CD4-positive, alpha-beta T cell (primary cell): ENCODE measurements at places on chromosomes 3 and 15. TPM values are rescaled to one million over a fixed set of nuclear protein-coding genes. Genes with fewer than 3 reads are reported as not detected.
A peak's percentile ranks its signal among the peaks of the same experiment; 100 is the strongest.

- no peak for DNase-seq
Observed at GRCh38 chr3:44661189-44661588, 12.7 kb downstream of the ZNF35 start.

The CTXN2 gene
- total RNA-seq = not detected

- no peak for DNase-seq
Observed at GRCh38 chr3:54841471-54841870, 86.4 kb downstream of the LRTM1 start.

- no peak for DNase-seq
Observed at GRCh38 chr15:34818526-34818925, 23.2 kb upstream of the ACTC1 start.

- DNase-seq = no peak
Observed at GRCh38 chr3:157467200-157467599, 30.6 kb downstream of the PTX3 start.

- DNase-seq = no peak
Observed at GRCh38 chr15:101611580-101612299, 40.4 kb downstream of the TM2D3 start.

DNA sequence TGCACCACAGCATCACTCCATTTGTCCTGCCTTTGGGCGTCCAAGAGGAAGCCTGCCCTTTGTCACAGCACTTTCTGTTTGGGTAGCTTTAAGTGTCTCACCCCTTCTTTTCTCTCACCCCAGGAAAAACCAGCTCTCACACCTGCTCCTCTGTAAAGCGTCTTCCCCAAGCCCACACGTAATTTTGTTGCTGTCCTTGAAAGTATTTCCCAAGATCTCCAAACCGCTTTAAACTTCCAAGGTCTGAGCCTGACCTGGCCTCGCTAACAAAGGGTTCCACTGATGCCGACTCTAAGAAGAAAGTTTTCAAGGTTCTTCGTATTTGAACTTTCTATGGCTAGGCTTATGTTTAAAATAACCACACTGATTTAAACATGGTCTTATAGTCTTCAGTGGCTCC is 5.3 kb downstream of the ABHD2 start:
- no peak for DNase-seq

DNA sequence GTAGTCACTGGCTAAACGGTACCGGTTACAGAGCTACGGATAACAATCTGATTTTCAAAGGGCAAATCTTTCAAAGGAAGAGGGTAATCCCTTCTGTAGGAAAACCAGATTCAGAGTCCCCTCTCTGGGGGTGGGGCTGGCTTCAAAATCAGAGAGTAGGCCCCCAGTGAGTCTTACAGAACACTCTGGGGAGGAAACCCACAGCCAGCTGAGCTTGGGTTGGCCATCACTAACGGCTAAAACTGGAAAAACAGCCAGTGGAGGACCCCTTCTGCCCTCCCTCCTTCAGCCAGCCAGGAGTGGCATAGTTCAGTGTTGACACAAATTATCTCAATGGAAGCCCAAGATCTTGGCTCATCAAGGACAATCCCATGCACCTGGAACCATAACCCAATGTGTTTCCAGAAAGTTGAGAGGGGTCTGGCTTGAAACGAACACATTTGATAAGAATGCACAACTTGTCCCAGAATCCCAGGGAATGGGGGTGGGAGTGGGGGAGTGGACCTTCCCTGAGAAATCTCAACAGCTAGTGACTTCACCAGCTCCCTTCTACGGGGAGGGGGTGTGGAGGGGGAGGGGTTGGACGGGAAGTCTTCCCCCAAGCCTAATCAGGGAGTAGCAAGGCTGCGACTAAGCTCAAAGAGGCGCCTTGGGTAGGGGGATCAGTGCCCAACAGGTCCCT is 1.0 kb downstream of the RASL12 start:
- no peak for DNase-seq

DNA sequence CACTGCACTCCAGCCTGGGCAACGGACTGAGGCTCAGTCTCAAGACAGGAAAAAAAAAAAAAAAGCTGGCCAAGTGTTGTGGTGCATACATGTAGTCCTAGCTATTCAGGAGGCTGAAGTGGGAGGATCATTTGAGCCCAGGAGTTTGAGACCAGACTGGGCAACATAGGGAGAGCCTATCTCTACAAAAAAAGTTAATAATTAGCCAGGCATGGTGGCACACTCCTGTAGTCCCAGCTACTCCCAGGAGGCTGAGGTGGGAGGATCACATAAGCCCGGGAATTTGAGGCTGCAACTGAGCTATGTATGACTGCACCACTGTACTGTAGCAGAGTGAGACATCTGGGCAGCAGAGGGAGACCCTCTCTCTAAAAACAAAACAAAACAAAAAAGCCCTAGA is 58.9 kb downstream of the RBPMS2 start:
- no peak for DNase-seq

The IL16 gene
- total RNA-seq = 164 TPM

The HIGD1A gene
- total RNA-seq = 9.3 TPM

The TMEM207 gene
- not detected for total RNA-seq

- no peak for DNase-seq
Observed at GRCh38 chr15:33005582-33005981, 188.9 kb downstream of the FMN1 start.

GRCh38 chr15:95620934-95621579 is 709.4 kb upstream of the NR2F2 start:
- no peak for DNase-seq

DNA sequence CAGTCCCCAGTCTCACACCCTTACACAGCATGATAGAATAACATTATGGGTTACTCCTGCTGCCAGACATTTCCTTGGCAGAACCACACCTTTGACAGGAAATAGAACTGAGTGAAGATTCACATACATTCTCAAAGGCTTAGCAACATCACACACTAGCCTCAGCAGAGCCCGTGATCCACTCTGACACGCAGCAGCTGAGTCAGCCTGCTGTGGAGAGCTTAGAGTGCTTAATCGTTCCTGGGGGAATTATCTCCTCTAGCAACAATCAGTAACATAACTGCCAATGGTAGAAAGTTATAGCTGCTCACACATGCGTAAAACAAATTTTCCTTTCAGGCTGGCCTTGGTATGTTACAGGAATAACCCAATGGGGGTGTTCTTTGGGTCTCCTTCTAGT is 382.1 kb downstream of the GAP43 start:
- no peak for DNase-seq

The ACTC1 gene
- not detected for total RNA-seq

The SLC28A2 gene
- total RNA-seq = not detected

DNA sequence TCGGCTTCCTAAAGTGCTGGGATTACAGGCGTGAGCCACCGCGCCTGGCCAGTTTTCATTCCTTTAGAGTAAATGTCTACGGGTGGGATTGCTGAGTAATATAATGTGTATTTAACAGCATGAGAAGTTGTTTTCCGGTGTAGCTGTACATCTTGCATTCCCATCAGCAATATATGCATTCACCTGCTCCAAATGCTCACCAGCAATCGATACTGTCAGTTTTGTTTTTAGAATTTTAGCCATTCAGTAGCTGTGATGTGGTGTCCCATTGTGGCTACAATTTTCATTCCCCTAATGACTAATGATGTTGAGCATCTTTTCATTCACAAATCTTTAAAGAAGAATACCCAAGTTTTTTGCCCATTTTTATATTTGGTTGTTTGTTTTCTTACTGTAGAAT is 134.8 kb upstream of the RGMA start:
- no peak for DNase-seq

- no peak for DNase-seq
Observed at GRCh38 chr3:87997966-87998365, 60.8 kb downstream of the CGGBP1 start.

The CHRM5 gene
- not detected for total RNA-seq

GRCh38 chr15:94858449-94858848 is 627.1 kb downstream of the MCTP2 start:
- DNase-seq = no peak

DNA sequence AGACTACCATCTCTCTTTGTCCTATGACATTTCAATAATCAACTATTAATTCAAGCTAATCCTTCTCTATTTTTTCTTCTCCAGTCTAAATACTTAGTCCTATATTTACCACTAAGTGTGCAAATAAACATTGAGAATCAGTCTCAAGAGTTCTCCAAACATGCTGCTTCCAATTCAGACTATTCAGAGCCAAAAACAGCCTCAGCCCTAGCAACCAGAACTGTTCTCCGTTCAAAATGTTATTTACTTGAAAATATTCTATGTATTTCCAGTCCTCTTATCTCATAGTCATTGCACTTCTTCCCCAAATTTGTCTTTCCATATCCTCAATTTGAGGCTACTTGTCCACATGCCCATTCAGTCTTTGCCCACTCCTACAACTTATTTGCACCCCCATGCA is 805.5 kb downstream of the IGSF11 start:
- DNase-seq = no peak

DNA sequence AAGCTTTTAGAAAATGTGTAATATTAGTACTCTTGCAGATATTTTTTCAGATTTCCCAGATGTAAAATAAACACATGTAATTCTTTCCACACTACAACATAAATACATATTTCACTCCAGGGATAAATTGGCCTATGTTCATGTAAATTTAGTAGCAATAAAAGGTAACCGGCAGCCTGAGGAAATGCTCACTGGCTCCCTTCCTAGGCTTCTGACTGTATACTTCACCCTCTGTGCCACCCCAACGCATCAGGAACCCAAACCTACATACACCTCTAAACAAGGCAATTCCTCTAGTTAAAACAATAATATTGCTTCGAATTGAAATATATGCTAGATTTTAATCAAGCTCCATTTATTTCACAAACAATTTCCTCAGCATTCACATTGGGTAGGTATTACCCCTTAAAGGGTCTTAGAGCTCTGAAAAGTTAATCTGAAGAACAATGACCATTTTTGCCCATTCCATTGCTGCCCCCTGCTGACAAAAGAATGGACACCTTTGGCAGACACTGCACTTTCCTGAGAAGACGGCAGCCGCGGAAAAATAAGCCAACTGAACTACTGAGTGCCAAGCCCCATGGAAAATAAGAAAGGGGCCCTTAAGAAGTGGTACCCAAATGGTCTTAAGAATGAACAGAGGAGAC is 212.5 kb downstream of the OSBPL10 start:
- peak; percentile 33 for DNase-seq

- no peak for DNase-seq
Observed at GRCh38 chr15:79028411-79028964, 62.1 kb downstream of the RASGRF1 start.

GRCh38 chr15:83549623-83550022 is 102.5 kb downstream of the SH3GL3 start:
- no peak for DNase-seq

DNA sequence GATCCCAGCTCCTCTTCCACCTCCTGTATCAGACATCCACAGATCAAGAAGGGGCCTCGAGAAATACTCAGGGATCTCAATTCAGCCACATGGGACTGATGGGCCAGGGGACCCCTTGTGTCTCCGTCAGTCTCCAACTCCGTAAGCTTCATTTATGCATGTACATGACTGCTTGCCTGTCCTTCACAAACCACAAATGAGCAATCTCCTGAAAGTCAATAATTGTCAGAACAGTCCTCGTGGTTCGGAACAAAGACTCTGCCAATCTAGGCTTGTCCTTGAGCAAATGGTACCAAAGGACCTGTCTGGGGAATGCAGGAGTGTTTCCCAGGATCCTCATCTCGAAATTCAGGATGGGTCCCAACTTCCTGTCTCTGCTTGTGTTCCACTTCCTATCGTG is 20.8 kb downstream of the SLC12A8 start:
- DNase-seq = no peak

DNA sequence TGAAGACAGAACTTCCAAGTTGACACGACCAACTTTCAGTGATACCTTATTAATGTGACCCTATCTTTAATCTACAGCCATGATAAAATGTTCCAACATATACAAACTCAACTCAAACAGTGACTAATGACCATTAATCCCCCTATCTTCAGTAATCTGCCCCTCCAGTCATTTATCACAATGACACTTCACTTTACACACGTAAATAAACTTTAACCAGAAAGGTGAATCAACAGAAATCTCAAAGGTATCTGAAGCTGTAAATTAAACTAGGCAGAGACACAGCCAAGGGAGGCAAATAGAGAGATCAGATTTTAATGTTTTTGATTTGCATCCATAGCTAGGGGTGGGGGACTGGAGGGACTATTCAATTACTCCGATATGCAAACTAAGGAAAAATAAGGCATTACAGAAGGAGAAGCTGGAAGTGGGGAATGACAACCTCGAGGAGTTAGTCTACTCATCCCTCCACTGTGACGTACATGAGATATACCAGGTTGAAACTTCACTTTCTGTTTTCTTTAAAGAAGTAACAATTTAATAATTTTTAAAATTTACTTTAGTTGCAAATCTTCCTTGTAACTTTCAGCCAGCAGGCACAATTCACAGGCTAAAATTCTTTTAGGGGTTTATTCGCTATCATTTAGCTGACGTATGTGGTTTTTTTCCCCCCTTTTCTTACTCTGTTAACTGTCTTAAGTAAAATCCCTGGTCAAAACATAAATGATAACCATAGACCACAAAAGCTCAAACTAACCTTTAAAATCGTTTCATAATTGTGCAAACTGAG is 751.0 kb downstream of the ROBO1 start:
- no peak for DNase-seq

The LRRN1 gene
- not detected for total RNA-seq

DNA sequence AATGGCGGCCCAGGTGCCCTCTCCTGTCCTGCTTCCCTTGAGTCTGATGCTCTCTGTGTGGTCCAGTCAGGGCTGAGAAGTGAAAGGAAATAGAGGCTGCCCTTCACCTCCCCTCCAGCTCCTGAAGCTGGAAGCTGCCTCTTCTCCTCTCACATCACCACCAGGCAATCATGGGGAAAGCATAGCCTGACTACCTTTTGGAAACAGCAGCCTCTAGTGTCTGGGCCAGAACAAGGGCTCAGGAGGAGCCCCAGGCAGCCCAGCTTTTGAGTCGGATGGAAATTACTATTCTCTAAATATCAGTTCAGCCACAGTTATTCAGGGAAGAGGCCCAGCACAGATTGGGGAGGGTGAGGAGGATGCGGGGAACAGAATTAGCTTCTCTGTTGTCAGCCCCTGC is 43.3 kb upstream of the CCDC174 start:
- DNase-seq = no peak

The NANOGP8 gene
- total RNA-seq = not detected

The RAF1 gene
- total RNA-seq = 139 TPM

- DNase-seq = no peak
Observed at GRCh38 chr3:102715030-102715697, 280.3 kb downstream of the ZPLD1 start.

The FANCD2OS gene
- not detected for total RNA-seq

The CCR2 gene
- total RNA-seq = 1.0 TPM

- DNase-seq = no peak
Observed at GRCh38 chr15:81625896-81626295, 251.9 kb upstream of the TMC3 start.

GRCh38 chr3:10726787-10727186 is 89.2 kb upstream of the SLC6A11 start:
- DNase-seq = no peak

DNA sequence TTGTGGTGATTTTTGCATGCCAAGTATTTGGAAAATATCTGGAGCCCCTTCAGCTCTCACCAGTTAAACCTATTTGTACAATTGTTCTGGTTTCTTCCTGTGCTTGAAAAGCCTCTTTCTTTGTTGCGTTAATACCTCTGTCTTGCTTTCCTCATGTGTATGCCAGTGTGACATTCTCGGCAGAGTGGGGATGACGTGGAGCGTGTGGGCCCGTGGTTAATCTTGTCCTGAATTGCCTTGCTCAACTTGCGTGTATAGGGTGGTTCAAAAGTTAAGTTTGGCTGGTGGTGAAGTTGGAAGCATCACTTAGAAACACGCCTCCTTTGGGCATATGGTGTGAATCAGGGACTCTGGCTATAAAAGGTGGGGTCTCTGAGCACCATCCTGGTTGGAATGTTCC is 67.1 kb downstream of the IGF1R start:
- no peak for DNase-seq

The IMP3 gene
- 48.4 TPM for total RNA-seq

The SLC12A1 gene
- not detected for total RNA-seq

- no peak for DNase-seq
Observed at GRCh38 chr15:50318697-50319096, 36.3 kb downstream of the GABPB1 start.

The B3GALNT1 gene
- total RNA-seq = 0.33 TPM

The ADAMTS7 gene
- 0.30 TPM for total RNA-seq
